ENCODE measurements at places on chromosomes 12 and 14.

- DNase-seq = peak; percentile 85
These were observed 156.3 kb downstream of the TMX1 start for GRCh38 chr14:51396222-51396815.

DNA sequence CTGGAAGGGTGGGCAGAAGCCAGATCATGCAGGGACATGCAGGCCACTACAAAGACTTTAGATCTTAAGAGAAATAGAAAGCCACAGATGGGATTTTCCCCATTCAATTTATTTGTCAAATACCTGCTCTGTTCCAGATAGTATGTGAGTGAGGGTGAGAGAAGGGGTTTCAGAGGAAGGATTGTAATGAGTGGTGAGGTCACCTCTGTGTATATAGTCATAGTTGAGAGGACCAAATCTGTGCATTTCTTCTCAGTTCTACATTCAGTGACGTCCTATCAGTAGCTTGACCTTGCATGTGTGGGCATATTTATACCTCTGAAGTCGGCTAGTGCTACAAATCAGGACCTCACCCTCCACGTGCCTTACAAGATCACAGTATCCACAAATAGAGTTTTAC is 31.2 kb upstream of the RBM19 start:
- DNase-seq = no peak

DNA sequence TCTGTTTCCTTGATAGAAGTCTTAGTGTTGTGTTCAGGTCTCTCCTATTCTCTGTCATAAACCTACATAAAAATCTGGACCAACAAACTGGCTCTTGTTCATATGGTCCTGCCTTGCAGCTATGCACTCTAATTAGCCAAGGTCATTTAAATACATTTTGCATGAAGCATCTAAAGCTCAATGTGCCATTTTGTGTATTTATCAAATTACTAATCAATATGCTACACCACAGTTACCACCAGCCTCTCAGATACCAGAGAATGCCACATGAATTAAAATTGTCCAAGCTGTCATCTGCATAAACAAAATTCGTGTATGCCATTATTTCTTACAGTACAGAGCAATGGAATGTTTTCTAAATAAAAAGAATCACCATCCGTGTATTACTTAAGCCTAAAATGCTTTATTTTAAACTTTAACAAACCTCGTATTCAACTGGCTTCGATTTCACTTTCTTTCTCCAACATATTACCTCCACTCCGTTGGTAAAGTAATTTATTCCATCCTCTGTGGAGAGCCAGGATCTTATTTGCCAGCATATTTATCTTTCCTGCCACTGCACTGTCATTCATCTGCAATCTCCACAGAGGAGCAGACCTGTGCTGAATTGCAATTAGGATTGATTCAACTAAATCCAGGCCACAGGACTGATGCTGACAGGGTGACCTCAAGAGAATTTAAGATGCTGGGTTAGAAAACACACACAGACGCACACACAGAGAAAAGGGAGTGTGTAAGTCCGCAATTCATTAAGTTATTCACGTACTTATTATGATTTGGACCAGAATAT is 284.1 kb upstream of the FOXG1 start:
- no peak for DNase-seq

- DNase-seq = no peak
These were observed 30.9 kb upstream of the IRF2BPL start for GRCh38 chr14:77059276-77059915.

- DNase-seq = no peak
These were observed 125.6 kb downstream of the EML1 start for GRCh38 chr14:99918781-99919180.

- DNase-seq = no peak
These were observed 3.1 kb downstream of the MAP3K12 start for GRCh38 chr12:53495903-53496751.

- no peak for DNase-seq
These were observed 2.3 kb downstream of the JDP2 start for GRCh38 chr14:75430116-75430515.

- DNase-seq = no peak
These were observed 12.2 kb downstream of the SLC7A7 start for GRCh38 chr14:22802860-22803686.

DNA sequence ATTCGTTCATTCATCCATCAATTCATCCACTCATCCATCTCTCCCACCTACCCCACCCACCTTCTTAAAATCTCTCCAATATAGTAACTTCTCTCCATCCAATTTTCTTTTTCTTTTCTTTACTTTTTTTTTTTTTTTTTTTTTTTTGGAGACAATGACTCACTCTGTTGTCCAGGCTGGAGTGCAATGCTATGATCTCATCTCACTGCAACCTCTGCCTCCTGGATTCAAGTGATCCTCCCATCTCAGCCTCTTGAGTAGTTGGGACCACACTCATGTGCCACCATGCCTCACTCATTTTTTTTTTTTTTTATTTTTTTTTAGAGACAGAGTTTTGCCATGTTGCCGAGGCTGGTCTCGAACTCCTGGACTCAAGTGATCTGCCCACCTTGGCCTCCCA is 118.4 kb downstream of the SUDS3 start:
- DNase-seq = no peak

- no peak for DNase-seq
These were observed 11.0 kb downstream of the SOX5 start for GRCh38 chr12:23938422-23938821.

DNA sequence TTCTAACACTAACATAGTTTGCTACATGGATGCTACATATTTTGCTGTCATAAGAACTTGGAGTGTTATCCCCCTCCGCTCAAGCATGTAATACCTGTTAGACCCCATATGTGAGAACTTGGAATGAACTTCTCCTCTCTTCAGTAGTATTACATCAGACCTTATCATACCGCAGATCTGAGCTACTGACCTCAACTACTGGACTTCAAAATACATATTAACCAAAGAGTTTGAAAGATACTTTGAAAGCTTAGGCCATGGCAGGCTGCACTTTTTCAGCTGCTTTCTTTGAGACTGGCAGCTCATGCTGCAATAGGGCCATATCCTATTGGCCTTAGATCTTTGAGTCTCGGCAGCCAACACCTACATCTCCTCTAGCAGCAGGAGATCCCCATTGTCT is 74.8 kb downstream of the EEA1 start:
- no peak for DNase-seq

GRCh38 chr12:118052324-118053070 is 8.5 kb downstream of the WSB2 start:
- peak; percentile 79 for DNase-seq

- no peak for DNase-seq
These were observed 206.4 kb downstream of the CRADD start for GRCh38 chr12:93883436-93884154.

GRCh38 chr12:54684636-54685630 is 36.8 kb upstream of the DCD start:
- no peak for DNase-seq

DNA sequence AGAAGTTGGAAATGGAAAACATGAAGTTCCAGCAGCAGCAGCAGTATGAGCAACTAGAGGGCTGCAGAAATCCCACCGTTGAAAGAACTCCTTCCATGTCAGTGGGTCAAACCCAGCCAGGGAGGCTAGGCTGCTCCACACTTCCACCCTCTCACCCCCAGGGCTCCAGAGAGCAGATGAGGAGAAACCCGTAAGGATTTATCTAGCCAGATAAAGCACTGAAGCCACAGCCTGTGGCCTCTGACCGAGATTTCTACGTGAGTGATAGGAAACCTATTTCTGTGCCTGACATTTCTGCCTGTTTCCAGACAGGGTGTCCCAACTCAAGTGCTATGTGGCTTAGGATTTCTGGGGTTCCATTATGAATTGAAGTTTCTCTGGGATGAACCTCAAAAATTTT is 100.0 kb upstream of the EEA1 start:
- no peak for DNase-seq

DNA sequence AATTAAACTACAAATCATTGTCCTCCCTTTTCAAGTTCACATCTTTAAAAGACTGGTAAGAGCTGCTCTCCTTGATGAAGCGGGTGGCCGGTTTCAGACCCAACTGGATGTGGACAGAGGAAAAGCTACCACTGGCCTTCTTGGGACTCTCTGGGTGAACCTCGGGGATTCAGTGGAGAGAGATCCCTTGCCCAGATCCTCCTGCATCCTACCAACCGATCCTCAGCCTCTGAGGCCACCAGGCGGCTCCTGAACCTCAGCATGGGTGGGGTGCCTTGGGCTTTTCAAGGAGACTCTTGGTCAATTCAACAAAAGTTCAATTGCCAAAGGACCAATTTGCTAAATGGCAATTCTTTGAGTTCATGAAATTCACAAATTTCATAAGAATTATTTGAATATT is 84.5 kb downstream of the ZFP36L1 start:
- DNase-seq = no peak

DNA sequence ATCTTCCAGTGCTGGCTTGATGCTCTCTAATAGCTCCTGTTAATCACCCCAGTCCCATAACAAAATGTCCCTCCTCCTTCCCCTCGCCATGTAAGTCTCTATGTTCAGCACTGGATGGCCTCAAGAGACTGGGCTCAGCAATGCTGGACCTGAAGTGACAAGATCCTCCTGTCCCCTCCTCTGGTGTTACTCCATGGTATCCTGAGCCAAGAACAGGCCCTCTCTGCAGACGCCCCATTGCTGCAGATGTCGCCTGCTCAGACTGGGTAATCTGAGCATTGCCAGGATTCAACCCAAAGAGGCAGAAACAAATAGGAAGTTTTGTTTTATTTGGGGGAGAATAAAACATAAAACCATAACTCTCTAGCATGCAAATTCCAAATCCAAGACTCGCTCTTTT is 149.7 kb downstream of the NTF3 start:
- no peak for DNase-seq

GRCh38 chr12:89733579-89734201 is 25.1 kb upstream of the ATP2B1 start:
- peak; percentile 60 for DNase-seq

DNA sequence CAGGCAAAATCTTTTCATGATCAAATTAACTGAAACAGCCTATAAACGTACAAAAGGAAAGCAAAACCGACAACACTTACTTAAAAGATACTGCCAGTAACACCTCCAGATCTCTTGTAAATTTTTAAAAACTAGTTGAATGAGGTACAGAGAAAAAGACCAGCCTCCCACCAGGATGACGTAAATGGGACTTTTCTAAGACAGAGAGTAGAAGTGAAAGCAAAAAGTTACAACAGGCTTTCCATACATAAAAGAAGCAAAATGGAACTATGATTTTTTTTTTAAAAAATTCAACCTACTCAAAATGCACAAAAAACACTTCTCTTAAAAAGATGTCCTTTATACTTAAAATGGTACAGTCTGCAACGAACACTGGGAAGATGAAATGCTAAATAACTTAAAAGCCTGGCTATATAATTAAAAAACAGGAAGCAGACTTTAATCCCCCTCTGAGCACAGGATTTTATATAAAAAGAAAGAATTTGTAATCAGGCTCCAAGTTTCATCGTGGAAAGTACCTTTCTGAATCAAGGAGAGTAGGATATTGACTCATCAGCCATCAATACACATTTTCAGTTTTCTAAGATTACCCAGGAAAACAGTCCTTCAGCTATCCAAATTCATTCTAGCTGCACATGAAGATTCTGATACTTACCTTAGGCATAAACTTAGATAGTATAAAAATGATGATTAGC is 14.2 kb upstream of the MYO1A start:
- DNase-seq = no peak

- no peak for DNase-seq
These were observed 33.5 kb downstream of the NIN start for GRCh38 chr14:50797250-50798047.

GRCh38 chr12:14716848-14717444 is 20.5 kb upstream of the GUCY2C start:
- DNase-seq = no peak

GRCh38 chr12:96986883-96987523 is 79.9 kb downstream of the NEDD1 start:
- DNase-seq = no peak

- no peak for DNase-seq
These were observed 10.7 kb downstream of the SLC25A29 start for GRCh38 chr14:100295376-100296105.

DNA sequence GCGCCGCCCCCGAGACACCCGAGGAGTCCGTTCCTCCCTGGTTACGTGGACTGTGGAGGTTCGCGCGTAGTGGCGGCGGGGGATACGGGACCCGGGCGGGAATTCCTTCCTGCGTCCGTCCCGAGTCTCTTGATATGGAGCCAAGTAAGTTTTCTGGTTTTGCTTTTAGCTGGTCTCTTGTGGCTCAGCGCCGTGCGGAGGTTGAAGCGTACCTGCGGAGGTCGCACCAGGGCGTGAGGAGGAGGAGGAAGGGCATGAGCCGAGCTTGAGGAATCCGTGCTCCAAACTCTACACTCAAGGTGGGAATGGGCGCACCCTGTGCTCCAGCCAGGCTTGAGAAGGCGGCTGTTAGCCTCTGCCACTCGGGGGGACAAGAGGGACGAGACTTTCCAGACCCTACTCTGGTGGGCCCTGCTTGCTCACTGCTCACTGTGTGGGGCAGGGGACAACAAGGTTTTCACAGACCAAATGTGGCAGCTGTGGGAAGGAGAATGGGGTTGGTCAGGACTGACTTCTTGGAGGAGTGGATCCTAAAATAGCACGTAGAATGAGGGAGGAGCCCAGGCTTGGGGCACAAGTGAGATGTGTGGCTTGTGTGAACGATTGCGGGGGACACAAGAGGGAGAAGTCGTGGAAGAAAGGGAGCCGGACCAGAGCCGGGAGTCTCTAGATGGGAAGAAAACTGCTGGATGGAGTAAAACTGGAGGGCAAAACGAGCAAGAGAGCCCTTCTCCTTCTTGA is 577 bp downstream of the ATG101 start:
- DNase-seq = no peak

DNA sequence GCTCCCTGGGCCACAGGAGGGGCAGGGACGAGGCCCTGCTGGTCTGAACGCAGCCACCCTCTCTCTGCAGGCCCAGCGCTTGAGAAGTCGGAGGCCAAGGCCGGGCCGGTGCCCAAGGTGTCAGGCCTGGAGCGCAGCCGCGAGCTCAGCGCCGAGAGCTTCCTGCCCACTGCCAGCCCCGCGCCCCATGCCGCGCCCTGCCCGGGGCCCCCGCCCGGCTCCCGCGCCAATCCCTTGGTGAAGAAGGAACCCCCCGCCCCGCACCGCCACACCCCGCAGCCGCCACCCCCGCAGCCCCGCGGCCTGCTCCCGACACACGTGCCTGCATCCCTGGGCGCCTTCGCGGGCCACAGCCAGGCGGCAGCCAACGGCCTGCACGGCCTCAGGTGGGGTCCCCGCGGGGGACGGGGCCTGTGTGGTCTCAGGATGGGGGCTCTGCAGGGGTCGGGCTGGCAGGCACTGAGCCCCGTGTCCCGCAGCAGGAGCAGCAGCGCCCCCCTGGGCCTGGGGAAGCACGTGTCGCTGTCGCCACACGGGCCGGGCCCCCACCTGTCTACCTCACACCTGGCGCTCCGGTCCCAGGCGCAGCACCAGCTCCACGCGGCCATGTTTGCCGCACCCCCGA is 40.4 kb downstream of the LRCOL1 start:
- DNase-seq = no peak

All from epithelial cell of prostate (primary cell).